Caco-2 (cell line): ENCODE measurements at places on chromosomes 5 and 9.

DNA sequence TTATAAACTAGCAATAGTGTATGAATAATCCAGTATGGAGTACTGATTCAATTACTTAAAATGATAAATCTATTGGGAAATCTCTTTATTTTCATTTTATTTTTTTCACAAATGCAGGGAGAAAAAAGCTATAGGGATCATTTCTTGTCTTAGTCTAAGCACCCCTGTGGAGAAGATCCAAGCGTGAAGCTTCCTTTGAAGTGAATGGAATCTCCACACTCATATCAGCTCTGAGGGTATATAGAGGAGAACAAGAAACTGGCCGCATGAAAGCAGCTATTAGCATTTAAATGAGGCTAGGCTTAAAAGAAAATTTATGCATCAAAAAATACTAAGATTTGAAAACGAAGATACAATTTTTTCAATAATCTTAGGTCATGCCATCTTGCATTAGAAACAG lies 12.9 kb upstream of the PAM start:
- no peak for DNase-seq

- DNase-seq, result no peak
These were observed 64.8 kb downstream of the CARTPT start for GRCh38 chr5:71783891-71784290.

DNA sequence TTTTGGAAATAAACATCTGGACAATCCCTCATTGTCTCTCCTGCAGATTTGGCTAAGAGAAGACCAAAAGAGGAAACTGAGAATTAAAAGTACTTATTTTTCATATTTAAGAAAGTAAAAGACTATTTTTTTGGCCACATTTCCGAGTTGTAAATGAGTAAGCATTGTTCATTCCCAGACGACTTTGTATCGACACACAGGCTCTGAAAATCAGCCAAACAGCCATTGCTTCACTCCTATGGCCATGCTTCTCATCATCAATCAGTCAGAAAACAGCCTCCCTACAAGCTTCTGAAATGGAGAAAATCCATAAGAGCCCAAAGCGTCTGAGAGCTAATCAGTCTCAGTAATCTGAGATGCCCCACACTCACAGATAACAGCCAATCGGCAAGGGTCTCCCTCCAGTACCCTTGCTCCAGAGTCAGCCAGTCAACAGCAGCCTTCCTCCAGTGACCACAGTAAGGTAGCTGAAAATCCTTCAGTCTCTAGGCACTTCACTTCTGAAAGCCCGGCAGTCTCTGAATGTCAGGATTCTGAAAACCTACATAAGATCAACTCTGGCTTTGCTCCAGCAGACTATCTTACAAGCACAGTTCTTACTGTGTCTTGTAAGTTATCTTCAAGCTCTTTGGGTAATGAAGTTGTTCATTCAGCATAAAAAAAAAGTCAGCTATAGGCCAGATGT lies 30.9 kb downstream of the CDO1 start:
- DNase-seq, result no peak

GRCh38 chr9:99986642-99987041 lies 80.2 kb downstream of the STX17 start:
- DNase-seq, result no peak

GRCh38 chr9:5876026-5876425 lies 14.7 kb upstream of the MLANA start:
- DNase-seq, result no peak
